ENCODE measurements at places on chromosomes 3 and 15.

DNA sequence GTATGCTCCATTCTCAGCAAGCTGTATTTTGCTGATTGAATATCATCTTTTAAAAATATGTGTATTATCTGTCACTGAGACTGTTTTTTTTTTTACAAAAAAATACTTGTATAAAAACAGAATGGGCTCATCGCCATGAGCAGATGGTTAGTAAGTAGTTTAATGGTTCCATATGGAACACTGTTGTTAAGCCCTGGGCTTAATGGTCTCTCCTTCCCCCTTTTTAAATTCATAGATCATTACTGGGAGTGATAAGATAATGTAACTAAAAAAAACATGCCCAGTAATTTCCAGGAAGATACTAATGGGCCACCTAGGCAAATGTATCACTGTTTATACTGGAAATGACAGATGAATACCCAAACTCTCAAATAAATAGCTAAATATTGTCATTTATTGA, 95.3 kb upstream of the TPRG1 start:
- no peak for DNase-seq

GRCh38 chr3:147418808-147419701, 9.9 kb downstream of the ZIC1 start:
- no peak for DNase-seq

GRCh38 chr3:128285967-128286321, 132.7 kb downstream of the EEFSEC start:
- no peak for DNase-seq

GRCh38 chr3:30664459-30664858, 58.1 kb downstream of the TGFBR2 start:
- DNase-seq = no peak

GRCh38 chr15:89649013-89649625, 6.1 kb downstream of the KIF7 start:
- DNase-seq = no peak

- no peak for DNase-seq
Observed at GRCh38 chr15:77905301-77905920, 172.1 kb downstream of the TBC1D2B start.

DNA sequence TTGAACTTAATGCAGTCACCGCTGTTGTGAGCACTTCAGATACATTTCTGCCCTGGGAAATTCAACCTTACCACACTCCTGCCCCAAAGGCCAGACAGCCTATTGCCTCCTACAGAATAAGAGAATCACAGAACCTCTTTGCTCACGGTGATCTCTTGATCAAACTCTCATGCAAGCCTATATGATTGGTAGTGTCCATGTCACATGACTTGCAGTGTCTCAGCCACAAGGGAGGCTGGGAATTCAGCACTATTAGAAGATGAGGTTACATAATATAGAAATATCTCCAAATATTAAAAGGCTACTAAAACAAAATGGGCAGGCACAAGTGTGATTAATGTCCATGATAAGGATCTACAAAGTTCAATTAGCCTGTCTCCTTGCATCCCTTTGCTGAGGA, 3.8 kb upstream of the PCOLCE2 start:
- no peak for DNase-seq

- peak; percentile 1 for DNase-seq
Observed at GRCh38 chr3:76585794-76586392, 454.0 kb upstream of the ROBO2 start.

DNA sequence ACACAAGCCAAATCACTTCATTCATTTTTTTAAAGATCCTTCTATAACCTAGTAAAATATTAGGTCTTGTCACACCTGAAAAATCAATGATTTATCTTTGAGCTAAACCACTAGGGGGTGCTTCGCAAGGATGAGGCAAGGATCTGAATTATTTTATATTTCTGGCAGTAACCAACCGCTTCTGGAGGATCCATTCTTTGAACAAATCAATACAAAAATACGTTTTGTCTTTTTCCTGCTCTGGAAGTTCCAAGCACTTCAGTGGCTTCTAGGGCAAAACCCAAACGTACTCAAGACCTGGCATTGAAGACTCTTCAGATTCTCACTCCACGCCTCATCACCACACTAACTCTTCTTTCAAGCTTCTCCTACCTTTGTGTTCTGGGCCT, 486 bp downstream of the LSG1 start:
- peak; percentile 54 for DNase-seq

- DNase-seq = no peak
Observed at GRCh38 chr15:70053001-70053715, 44.6 kb downstream of the TLE3 start.

DNA sequence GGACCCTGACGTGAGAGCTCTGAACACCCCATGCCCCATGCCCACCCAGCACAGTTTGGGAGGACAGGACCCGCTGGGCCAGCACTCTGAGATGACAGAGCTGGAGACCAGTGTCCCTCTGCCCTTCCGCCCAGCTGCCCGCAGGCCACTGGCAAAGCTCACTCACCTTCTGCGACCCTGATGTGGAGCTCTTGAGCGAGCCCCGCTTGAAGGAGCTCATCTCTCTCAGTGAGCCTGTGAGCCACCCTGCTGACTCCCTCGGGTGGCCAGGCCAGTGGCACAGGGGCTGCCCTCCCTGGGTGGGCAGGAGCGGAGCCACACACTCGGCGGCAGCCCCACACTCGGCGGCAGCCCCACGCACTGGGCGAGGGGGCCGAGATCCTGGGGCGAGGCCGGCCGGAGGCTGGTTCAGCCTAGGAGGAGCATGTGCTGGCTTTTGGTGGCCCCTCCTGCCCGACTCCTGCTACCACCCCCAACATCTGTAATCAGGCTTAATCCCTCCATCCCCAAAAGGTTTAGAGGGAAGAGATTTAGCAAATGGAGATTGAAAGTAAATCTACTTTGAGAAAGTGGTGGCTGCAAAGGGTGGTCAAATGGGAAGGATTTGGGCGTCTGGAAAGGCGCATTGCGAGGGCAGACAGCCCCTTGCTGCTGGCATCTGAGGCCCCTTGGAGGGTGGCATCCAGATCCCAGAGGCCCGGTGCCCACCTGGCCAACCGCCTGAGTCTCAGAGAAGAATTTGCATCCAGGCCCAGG, 59.4 kb upstream of the TRPM1 start:
- DNase-seq = no peak

- DNase-seq = no peak
Observed at GRCh38 chr3:195075941-195076875, 194.8 kb downstream of the XXYLT1 start.

GRCh38 chr15:62940755-62941361, 101.7 kb upstream of the TPM1 start:
- DNase-seq = peak; percentile 24

GRCh38 chr3:180390313-180390712, 211.7 kb upstream of the TTC14 start:
- no peak for DNase-seq

GRCh38 chr3:184757022-184757651, 45.3 kb upstream of the MAGEF1 start:
- peak; percentile 68 for DNase-seq

- DNase-seq = no peak
Observed at GRCh38 chr3:10553591-10554235, 48.3 kb upstream of the ATP2B2 start.

DNA sequence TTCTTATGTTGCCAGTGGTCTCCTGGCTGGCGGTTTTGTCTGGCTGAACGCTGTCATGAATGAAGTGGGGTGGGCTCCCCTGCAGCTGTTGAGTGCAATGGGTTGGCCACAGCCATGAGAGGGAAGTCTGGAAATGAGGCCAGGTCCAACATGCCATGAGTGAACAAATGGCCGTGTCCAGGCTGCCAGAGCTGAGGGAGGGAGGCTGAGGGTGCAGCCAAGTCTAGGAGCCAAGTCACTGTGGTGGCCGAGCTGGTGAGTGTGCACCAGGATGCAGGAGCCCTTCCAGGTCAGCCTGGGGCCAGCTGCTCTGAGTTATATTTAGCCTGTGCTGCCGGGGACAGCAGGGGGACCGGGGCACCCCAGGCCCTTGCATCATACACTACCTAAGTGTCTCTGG, 24.7 kb upstream of the PRR23E start:
- DNase-seq = no peak

DNA sequence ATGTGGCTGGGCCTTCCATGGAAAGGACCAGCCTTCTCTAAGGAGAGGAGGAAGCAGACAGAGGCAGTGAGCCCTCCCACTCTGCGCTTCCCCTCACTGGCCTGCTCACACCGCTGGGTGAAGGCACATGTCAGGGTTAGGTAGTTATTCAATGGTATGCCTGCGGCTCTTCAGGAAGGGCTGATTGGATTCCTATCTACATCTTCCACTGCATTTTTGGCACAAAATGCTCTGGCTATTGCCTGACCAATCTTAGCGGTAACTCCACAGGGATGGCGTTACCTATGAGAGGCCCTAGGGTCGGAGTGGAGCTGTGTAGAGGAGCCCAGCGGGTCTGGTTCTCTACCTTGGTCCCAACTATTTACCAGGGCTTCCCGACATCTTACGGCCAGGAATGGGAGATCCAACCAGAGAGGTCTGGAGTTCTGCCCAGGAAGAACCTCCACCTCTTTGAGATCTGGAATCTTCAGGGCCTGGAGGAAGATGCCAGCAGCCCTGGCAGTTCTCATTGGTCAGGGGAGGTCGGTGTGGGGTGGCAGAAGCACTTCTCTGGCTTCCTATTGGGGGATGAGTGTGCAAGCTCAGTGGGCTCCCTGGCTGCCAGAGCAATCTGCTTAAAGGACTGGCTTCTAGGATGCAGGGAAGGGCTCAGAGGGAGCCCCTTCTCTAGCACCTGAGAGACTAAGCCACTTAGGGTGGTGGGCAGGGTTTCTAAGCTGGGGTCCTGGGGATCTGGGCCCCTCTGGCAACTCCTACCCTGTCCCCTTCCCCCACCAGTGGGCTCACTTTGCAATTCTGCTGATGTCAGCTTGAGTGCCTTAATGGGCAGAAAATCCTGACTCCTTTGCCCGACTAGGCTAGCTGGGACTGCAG, 24.3 kb downstream of the SNX33 start:
- no peak for DNase-seq

- no peak for DNase-seq
Observed at GRCh38 chr3:195727606-195728195, 6.9 kb downstream of the MUC20 start.

DNA sequence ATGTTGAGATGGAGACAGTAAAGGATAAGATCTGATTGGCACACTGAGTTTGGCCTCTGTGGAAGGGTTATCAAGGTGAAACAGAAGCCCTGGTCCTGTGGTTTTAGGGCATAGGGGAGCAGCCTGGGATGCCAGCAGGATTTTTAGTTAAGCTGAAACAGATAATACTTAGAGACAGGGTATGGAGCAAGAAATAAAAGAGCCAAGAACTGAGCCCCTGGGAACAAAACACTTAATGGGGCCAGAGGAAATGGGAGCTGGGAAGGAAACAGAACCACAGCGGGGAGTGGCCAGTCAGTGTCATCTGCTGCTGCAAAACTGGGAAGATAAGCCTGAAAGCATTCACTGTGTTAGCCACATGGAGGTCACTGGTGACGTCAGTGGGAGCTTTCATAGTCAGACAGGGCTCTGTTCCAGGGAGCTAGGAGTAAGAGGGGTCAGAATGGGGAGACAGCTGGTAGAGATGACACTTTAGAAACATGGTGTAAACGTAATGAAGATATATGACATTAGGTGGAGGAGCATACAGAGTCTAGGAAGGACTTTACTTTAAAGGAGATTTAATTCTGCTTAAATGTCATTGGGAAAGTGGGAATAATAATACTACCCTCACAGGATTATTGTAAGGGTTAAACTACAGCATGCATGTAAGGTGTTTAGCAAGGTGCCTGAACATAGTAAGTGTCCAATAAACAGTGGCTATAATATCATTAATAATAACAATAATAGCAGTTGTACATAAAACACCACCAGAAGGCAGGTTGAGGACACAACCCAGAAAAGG, 172.7 kb upstream of the CTNNB1 start:
- peak; percentile 11 for DNase-seq

DNA sequence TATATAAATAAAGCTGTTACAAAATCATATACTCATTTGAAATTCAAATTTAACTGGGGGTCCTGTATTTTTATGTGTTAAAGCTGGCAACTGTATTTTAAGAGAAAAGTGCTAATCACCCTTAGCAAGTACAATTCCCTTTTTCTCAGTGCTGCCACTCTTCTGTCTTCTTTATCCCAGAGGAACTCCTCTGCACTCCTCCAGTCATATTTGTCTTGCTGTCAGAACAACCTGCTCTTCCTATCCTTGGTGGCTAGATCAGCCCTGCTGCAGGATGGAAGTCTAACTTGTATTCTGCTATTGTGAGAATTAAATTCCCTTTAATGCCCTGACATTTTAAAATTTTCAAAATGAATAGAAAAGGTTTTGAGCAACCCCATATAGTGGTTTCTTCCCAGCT, 123.9 kb upstream of the TNIK start:
- DNase-seq = no peak

- no peak for DNase-seq
Observed at GRCh38 chr3:134711284-134711683, 60.5 kb upstream of the KY start.

GRCh38 chr3:152184971-152185686, 83.6 kb upstream of the MBNL1 start:
- no peak for DNase-seq

DNA sequence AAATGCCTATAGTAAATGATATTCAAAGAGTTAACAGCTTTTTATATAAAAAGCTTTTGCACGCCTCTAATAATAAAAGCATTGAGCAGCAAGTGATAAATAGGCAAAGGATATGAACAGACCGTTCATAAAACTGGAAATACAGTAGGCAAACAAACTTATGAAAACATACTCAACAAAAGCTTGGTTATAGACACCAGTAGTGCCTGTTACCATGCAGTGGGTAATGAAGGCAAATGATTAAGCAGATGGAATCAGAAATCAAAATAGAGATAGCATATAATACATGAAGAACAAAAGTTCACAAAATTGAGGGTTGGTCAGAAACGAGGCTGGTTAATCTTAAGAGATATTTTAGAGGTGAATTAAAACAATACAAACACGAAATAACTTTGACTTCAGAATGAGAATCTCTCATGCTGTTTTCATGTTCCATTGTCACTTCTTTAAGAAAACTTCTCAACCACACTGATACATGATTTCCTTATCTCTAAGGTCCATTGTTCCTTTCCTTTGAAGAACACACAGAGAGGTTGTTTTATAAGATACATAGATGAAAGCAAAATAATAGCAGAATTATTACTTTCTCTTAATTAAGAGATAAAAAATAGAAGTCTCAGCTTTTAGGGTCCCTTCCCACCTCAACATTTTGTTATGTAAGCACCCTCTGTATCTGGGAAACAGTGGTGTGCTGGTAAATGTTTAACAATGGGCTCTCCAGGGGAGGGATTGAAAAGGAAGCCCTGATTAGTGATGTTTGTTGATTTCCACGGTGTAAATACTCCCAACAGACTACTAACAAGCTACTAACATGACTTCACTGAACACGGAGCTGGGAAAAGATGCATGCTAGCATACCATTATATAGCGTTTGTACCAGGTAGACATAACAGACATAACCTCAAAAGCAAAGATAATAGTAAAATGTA, 12.6 kb downstream of the RASGRP1 start:
- no peak for DNase-seq

- peak; percentile 67 for DNase-seq
Observed at GRCh38 chr3:38479431-38480092, 16.6 kb upstream of the EXOG start.

- no peak for DNase-seq
Observed at GRCh38 chr15:36978126-36978525, 122.2 kb downstream of the MEIS2 start.
